ENCODE measurements at places on chromosomes 16 and 17.
A peak's percentile ranks its signal among the peaks of the same experiment; 100 is the strongest.

DNA sequence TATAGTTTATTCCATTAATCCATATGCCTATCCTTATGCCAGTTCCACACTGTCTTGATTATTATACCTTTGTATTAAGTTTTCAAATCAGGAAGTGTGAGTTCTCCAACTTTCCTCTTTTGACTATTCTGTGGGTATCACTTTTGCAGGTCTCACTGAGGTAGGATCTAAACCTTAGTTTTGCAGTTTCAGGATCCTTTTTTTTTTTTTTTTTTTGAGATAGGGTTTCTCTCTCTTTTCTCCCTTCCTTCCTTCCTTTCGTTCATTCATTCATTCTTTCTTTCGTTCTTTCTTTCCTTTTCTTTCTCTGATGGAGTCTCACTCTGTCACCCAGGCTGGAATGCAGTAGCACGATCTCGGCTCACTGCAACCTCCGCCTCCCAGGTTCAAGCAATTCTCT, 71.6 kb downstream of the CHD9 start:
- DNase-seq = no peak

DNA sequence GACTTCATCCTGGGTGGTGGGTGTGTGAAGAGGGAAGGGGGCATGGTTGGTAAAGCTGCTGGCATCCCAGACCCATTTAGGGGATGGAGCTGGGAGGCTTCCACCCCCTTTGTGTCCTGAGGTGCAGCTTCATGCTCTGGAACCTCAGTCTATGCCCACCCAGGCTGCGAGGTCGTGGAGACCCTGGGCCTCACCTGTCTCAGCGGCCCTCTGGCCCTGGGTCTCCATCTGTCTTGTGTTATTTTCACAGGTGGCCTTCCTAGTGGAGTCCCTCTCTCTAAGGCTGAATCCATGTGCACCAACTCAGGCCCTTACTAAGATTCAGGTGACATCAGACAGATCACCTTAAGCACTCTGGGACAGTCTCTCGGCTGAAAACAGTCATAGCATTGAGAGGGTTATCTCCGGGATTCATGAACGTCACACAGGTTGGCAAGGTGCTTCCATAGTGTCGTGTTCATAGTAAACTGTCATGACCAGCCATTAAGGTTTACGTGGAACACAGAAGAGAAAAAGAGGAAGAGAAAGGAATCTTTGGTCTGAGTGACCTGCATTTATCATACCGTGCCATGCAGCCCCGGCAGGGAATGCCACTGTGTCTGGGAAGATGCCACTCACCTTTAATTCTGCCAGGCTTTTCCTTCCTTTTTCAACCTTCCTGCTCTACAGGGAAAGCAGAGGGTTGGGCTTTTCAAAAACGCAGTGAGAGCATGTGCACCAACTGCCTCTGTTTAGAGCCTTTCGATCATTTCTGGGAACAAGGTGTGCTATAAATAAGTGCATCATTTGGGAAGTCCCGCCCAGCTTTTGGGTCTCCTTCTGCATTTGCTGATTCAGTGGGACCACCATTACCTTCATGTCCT, 4.5 kb upstream of the FOXL1 start:
- DNase-seq = no peak

GRCh38 chr17:14621826-14622614, 321.1 kb downstream of the HS3ST3B1 start:
- no peak for DNase-seq

- DNase-seq = no peak
Measured at GRCh38 chr16:84406006-84406963, 37.9 kb downstream of the ATP2C2 start.

GRCh38 chr17:80502578-80502877, 26.1 kb upstream of the NPTX1 start:
- no peak for DNase-seq

DNA sequence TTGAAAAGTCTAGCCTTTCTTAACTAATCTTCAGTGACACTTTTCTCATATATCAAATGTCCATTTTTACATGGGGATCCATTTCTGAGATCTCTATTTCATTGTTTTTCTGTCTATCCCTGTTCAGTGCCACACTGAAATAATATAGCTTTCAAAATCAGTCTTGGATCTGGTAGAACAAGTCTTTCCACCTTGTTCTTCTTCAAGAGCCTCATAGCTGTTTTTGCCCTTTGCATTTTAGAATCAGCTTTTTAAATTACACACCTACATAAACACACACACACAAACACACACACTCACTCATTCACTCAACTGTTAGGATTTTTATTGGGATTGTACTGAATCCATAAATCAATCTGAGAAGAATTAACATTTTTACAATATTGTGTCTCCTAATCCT, 19.2 kb downstream of the GSDMB start:
- no peak for DNase-seq

- DNase-seq = no peak
Measured at GRCh38 chr17:82922646-82923045, 82.8 kb upstream of the ZNF750 start.

DNA sequence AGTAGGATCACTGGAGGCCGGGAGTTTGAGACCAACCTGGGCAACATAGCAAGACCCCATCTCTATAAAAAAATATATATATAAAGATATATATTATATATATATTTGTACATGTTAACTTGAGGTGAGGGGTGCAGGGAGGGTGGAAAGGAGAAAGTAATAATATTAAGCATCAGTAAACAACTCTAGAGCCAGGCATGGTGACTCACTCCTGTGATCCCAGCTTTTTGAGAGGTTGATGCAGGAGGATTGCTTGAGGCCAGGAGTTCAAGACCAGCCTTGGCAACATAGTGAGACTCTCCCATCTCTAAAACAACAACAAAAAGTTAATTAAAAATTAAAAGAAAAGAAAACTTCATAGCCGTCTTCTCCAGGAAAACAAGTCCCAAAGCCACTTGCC, 61.7 kb upstream of the SMURF2 start:
- no peak for DNase-seq

DNA sequence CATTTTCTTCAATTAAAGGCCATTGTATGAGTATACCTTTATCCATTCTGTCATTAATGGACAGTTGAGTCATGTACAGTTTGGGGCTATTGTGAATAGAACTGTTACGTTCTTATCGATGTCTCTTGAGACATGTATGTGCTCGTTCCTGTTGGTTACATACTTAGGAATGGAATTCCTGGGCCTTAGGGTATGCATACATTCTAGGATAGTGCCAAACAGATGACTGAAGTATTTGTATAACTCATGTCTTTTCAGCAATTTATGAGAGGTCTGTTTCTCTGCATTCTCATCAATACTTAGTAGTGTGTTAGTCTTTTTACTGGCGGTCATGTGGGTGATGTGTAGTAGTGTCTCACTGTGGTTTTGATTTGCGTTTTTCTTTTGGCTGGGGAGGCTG, 81.2 kb downstream of the USP22 start:
- no peak for DNase-seq

DNA sequence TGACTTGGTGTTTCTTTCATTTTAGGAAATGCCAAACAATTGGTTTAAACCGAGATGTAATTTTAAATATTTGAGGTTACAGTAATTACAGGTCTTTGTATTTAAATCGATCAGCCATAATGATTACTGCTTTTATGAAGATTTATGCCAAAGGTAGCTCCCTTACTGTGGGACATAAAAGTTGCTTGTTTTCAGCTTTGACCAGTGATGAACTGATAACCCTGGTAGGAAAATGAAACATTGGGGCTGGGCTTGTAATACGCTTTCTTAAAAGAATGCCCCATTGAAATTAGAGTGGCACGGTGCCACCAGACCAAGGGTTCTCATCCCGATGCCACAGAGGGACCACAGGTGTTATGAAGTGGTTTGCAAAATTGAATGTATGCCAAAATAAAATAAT, 7.3 kb downstream of the TNRC6A start:
- no peak for DNase-seq

DNA sequence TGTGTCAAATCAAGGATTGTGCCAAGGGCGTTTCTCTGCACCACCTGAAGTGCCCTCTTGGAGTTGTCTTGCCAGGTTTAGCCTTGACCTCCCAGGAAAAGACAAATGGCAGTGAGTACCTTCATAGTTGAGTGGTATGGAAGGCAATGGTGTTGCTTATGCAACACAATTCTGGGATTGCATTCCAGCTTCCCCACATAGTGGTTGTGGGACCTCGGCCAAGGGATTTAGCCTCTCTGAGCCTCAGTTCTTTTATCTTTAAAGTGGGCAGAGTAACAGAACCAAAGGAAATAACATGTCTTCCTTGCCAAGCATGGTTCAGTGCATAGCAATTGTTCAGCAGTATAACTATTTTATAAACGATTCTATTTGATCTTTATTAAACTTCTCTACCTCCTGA, 49.4 kb downstream of the CCDC42 start:
- no peak for DNase-seq

- no peak for DNase-seq
Measured at GRCh38 chr17:51365090-51365489, 104.7 kb downstream of the UTP18 start.

GRCh38 chr17:77717941-77718668, 240.4 kb upstream of the TNRC6C start:
- DNase-seq = no peak

DNA sequence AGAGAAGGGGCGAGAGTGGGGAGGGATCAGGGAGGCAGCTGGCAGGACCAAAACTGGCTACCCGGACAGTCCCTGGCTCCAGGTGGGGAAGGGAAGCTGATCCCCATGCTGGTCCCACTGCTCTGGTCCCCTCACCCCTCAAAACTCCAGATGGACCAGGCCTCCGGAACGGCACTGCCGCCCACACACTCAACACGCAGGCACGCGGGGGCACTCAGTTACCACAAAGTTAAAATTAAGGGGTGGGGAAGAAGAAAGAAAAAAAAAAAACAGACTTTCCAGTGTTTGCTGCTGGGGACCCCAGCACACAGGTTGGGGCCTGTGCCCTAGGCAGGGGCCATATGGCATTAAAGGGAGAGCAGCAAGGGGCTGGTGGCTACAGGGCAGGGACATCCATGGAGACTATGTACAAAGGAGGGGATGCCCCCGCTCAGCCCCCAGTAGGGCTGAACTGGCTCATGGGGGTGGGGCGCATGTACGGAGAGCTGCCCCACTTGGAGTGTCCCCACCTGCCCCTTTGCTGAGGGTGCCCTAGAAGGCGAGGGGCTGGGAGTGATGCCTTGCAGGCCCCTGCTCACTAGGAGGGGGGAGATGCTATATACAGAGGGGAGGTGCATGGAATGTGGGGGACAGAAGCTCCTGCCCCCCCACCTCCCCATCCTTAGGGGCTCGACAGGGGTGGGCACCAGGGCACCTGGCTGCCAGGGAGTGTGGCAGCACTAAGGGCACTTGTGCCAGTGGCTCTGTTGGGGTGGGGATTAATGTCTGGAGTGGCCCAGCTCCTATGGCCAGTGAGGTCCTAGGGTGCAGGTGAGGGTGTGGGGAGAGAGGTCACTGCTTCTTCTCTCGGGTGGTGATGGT, 5.6 kb downstream of the TP53I13 start:
- peak; percentile 42 for DNase-seq

DNA sequence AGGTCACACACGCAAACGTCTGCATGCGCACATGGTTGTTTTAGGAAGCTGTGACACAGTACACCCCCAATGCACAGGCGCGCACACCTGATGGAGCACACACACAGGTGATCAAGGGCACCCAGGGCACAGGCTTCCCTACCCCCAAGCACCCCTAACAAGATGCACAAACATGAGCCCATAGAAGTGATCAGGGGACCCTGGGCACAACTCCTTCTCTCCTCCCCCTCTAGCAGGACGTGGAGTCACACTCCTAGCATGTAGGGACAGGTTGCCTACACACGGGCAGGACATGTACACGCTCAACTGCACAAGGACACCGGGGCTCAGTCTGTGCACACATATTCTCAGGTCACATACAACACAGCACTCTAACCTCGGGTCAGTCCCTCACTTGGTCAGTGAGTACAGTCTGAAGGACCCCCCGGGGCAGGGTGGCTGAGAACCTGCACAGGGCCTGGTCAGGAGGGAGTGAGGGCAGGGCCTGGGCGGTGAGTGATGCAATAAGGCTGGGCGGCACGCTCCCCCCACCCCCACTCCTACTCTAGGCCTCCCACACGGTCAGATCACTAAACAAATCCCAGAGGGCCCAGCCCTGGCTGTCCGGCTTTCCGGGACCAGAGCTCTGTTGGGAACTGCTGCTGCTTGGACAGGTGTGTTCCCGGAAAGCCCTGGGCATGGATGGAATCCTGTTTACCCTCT, 751 bp upstream of the DOC2B start:
- peak; percentile 74 for DNase-seq

DNA sequence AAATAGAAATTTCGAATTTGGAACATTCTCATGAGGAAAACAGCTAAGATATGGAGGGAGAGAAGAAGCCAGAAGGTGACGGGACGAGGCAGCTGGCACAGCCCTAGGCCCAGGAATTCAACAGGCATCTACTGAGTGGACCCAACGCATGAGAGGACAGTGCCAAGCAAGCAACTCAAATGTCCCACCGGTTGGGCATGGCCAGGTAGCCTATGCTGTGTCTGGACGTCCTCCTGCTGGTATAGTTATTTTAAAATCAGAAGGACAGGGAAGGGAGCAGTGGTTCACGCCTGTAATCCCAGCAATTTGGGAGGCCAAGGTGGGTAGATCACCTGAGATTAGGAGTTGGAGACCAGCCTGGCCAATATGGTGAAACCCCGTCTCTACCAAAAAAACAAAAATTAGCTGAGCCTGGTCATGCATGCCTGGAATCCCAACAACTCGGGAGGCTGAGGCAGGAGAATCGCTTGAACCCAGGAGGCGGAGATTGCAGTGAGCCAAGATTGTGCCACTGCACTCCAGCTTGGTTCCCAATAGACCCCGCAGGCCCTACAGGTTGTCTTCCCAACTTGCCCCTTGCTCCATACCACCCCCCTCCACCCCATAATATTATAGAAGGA, 2.0 kb downstream of the GH1 start:
- no peak for DNase-seq

DNA sequence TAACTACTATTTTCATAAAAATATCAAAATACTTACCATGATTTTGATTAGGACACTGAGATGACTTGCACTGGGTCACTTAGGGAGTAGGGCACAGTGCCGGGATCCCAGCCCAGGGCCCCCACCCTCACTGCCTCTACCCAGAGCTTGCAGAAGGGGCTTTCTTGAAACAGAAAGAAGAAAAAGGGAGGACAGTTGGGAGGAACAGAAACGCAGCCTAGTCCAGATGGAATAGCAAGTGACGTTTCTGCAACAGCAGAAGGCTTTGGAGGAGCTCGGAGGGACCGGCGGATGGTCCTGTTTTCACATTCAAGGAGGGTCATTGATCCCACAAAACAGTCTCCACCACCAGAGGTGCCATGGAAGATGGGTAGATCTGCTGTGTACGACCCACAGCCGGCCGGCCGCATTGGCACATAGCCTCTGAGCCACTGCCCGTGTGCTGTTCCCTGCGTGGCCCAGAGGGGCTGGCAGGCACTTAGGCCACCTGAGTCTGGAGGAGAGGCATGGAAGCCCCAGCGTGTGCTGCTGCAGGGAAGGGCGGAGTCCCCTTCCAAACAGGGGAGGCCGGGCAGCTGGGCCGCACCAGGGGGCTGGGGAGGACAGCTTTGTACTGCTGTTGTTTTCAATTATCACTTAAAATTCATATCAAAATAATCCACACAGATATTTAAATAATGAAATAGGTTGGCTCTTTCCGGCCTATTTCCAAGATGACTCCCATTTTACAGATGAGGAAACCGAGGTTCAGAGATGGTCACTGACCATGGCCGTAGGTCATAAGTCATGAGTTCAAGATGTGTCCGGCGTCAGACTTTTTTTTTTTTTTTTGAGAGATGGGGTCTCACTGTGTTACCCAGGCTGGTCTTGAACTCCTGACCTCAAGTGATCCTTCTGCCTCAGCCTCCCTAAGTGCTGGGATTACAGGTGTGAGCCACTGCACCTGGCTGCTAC, 22.9 kb upstream of the GSG1L start:
- DNase-seq = no peak

Data from breast epithelium (tissue), 4 donors.